Ovary (tissue), 10 donors: ENCODE measurements at places on chromosomes 13 and 19.

- no peak for DNase-seq
Measured at GRCh38 chr19:31261603-31262212, 87.5 kb downstream of the TSHZ3 start.

GRCh38 chr19:12137221-12137940, 2.8 kb downstream of the ZNF20 start:
- DNase-seq, result no peak

DNA sequence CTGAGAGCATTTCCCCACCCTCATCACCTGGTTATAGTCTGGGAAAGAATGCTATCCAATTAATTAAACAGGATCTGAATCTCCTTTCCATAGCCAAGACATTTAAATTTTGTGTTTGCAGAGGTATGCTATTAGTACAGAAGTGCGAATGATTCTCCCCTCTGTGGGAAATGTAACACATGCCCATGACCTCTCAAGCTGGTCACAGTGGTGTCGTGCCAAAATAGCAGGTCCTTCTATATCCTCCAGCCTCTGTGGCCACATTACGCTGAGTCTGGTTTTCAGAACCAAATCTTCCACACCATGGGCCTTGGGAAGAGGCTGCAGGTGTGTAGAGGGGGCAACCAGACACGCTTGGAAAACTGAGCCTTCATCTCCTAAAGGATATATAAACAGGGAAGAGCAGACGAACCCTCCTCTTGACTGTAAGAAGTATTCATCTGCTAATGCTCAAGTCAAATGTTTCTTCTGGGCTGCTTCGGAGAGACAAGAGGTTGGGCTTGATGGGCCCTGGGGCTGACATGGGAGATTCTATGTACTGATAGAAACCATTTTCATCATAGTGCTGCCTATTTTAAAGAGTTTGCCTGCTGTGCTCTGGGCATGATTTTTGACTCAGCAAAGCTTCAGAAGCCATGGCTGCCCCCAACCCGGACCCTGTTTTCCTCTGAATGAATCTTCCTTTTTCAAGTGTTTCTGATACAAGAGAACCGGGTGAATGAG, 197.6 kb downstream of the DNAJC15 start:
- DNase-seq, result no peak

DNA sequence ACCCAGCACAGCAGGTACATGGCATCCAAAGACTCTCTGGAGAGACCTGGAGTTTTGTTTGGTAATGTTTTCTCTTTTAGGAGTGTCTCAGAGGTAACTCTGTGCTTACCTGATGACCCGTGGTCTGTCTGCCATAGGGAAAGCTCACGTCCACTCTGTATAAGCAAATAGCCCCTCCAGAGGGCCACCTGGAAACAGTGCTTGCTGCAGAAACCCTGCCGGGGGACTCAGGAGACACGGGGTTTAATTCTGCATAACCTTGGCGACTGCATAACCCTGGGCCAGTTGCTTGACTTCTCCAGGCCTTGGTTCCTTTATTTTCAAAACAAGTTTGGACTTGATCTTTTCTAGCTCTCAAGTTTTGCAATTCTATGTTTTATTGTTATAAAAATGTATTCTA, 187.2 kb upstream of the SOX1 start:
- DNase-seq, result no peak

DNA sequence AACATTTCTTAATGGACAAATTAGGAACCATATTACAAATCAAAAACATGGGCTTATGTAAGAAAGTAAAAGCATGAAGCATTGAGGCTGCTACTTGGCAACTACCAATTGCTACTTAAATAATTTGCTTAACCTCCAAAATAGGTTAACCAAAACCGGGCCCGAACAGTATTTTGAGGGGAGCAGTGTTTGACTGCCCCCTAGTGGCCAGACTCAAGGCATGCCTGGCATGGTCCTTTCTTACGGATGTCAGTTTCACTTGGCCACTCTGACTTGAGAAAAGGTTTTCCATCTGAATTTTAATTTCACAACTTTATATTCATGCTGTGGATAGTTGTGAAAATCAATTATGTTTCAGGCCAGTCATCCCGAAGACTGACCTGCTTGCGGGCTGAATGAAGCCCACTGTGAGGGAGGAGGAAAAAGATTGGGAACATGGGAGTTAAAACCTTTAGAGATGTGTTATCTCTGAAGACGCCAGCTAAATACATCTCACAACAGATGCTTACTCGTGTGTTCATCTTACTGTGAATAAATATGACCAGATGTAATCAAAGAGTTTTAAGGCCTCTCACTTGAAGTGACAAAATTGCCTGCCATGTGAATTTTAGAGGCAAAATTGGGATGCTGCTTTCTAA, 2.9 kb downstream of the RXFP2 start:
- peak; percentile 67 for DNase-seq

DNA sequence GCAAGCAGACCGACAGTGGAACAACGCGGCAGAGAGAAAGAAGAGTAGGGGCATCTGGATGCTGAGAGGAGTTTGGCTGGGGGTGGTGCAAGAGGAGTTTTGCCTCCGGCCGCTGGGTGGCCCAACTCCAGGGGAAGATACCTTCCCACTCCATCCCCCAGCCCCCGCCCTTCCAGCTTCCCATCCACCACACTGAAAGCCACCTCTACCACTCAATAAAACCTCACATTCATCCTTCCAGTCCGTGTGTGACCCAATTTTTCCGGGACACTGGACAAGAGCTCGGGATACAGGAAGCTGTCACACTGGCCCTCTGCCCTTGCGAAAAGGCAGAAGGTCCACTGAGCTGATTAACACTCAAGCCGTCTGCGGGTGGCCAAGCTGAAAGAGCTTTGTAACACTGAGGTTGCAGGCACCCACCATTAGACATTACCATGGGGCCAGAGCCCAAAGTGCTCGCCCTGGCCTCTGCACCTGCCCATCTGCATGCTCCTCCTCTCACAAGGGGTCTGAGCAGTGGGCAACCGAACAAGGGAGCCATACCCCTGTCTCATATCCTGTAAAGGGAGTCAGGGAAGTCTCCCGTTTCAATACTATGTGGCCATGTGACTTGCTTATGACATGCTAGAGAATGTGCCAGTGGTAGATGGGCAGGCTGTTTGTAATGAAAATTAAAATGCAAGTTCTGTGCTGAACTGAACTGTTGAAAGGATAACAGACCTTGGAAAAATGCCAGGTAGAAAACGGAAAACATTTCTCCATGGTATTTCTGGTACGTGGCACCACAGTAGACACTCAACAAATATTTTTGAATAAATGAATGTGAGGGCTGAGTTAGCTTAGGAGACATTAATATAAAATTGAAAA, 205.1 kb upstream of the STARD13 start:
- peak; percentile 27 for DNase-seq

- DNase-seq, result no peak
Measured at GRCh38 chr13:56424246-56424645, 716.5 kb upstream of the PRR20A start.

GRCh38 chr13:33872005-33872351, 54.0 kb downstream of the RFC3 start:
- no peak for DNase-seq

GRCh38 chr13:104779311-104779993, 1713.2 kb upstream of the SLC10A2 start:
- DNase-seq, result no peak

DNA sequence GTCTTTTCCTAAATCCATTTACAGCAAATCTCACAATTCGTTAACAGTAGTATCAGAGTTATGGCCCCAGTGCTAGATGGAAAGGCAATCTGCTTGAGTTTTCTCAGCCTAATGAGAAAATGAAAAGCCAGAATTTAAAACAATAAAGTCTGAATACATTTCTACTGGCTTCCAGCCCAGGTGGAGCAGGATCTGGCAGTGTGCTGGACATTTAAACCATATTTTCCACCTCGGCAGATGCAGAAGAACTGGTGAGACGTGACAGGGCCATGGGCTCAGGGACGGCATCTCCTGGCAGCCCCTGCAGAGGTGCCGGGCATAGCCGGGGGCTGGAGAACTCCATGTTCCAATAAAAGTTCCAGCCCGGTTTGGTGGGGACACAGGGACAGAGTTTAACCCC, 7.1 kb downstream of the SMIM7 start:
- no peak for DNase-seq

DNA sequence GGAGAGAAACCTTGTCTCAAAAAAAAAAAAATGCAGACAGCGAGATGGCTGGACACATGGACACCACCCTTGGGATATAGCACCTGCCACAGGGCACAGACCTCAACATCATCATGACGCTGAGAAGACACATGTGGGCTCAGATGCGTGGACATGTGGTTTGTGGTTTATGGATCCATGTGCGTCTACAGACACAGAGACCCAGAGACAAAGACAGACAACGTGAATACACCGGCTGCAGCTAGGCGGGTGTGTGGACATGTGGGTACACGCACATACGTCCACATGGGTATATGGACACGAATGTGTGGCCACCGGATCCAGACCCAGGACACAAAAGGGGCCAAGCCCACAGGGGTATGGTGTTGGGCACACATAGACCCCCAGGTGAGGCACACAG, 1.3 kb downstream of the TNFSF14 start:
- no peak for DNase-seq

GRCh38 chr13:44237276-44237767, 136.3 kb upstream of the SERP2 start:
- DNase-seq, result peak; percentile 58

DNA sequence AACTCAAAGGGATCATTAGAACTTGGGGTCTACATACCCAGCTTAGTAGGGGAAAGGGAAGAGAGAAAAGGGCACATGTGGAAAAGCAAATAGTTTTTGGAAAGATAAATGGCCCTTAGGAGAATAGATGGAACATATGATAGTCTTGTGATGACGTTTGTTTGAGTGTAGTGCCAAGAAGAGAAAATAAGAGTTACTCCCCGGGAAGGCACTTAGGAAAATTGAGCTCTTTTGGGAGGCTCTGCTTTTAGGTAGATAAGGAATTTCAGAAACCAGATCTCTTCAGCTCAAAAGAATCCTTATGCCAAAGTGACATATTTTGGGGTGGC, 44.8 kb upstream of the SERTM1 start:
- no peak for DNase-seq

- DNase-seq, result no peak
Measured at GRCh38 chr19:45368737-45369340, 1.5 kb downstream of the ERCC2 start.

- DNase-seq, result no peak
Measured at GRCh38 chr13:106530171-106530851, 5.2 kb downstream of the EFNB2 start.

- no peak for DNase-seq
Measured at GRCh38 chr13:103178986-103179943, 113.0 kb upstream of the SLC10A2 start.

GRCh38 chr19:13085666-13086065, 17.0 kb downstream of the LYL1 start:
- DNase-seq, result no peak

GRCh38 chr19:16944626-16945363, 56.0 kb downstream of the F2RL3 start:
- no peak for DNase-seq

DNA sequence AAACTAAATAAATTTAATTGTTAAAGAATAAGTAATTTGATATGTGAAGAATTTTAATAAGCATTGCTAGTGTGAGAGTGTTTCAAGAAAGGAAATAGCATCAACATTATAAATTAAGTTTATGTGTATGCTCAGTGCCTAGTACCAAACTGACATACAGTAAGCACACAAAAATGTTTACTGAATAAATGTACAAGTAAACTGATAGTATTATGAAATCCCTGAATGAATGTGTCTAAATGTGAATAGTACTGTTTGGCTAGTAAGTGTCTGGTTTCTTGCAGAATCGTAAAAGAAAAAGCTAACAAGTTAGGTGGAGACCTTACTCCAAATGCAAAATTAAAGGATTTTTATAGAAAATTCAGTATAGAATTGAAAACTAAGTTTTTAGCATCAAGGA, 233.6 kb downstream of the PCDH9 start:
- no peak for DNase-seq

- DNase-seq, result no peak
Measured at GRCh38 chr13:106038752-106039151, 496.7 kb downstream of the EFNB2 start.
